Posterior cingulate gyrus (tissue), 11 donors: ENCODE measurements at places on chromosomes 16 and 17.
A peak's percentile ranks its signal among the peaks of the same experiment; 100 is the strongest.

- no peak for DNase-seq
Measured at GRCh38 chr16:72149676-72150464, 22.1 kb downstream of the PMFBP1 start.

DNA sequence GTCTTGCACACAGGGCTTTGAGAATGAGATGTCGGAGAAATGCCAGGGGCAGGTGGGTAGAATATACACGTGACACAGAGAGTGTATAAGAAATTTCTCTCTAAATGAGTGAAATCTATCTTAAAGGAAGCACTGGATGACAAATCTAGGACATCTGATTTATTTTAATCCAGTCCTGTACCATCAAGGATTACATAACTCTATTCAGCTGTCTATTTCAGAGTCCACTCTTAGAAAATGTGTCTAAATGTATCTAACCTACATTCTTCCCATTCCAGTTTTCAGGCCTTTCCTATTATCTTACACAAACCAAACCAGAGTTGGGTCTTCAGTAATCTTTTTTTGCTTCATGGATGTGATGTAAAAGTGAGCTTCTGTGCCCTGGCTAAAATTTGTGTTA lies 181.9 kb downstream of the CNTNAP4 start:
- DNase-seq: no peak

- DNase-seq: no peak
Measured at GRCh38 chr16:47938272-47938671, 217.5 kb downstream of the ABCC12 start.

DNA sequence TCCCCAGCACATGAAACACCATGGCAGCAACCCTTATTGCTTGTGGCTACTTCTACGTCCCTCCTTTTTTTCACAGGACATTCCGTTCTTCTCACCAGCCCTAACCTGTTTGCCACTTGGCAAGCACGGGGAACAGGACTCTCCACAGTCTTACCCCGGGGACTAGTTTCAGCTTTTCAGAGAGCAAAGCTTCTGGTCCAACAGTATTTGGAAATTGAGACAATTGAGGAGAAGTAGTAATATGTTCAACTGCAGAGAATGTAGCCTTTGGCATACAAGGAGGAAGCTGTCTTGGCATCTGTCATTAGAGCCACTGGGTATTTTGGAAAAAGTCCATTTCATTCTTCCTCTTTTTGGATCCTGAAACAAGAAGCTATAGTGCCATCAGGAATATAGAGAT lies 65.7 kb downstream of the MAP2K6 start:
- no peak for DNase-seq

DNA sequence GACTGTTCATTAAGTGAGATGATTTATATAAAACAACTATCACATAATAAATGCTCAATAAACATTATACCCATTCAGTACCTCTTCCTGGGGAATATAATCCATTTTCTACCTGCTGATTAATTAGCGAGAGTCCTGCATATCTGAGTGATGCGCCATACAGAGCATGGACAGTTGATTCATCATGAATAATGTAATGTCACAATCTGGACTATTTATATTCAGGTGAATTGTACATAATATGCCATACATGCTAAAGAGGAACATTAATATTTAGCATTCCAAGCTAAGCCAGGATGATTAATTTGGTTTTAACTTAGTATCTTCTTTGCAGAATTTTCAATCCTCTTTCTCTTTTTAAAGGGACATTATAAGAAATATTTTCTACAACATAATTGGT lies 362.0 kb upstream of the XYLT1 start:
- DNase-seq: no peak

GRCh38 chr16:259814-260253 lies 15.9 kb downstream of the RGS11 start:
- no peak for DNase-seq

DNA sequence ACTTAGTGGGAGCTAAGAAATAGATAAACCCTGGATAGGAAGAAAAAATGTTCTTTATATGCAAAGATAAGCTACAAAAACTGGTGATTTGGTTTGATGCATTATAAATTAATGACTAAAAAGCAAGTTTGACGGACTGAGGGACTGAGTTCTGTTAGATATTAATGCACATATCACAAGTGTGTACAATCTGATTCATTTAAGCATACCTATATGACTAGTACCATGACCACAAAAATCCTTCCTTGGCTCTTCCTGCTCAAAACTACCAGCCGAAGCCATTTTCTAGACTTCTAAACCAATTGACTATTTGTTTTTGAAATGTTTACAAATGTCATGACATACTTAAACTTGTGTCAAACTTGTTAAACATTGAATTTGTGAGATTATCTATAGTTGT lies 374.5 kb upstream of the MON1B start:
- DNase-seq: no peak

DNA sequence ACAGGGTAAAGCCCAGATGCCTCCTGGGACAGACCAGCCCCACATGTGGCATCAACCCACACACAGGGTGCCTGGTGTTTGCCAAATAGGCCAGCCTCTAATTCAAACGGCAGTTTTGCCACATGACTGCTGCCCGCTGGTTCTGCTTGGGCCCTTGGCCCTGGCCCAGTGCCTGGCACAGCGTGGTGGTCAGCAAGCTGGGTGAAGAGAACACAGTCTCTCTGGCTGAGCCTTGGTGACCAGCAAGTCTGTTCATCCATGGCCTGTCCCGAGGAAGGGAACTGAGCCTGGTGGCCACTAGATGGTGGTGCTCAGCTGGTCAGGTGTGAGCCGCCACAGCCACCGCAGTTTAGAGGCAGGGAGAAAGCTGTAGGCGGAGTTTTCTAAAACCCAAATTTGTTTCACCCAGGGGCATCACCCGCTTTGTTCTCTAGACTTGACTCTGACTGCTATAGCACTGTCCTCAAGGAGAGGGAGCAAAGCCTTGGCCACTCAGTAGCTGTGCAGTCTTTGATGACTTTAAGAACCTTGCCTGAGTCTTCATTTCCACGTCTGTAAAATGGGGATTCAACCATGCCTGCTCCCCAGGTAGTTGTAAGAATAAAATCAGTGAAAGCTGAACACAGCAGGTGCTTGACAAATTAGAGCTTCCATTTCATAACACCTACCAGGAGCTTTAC lies 4.7 kb upstream of the GFAP start:
- DNase-seq: peak; percentile 76

- DNase-seq: peak; percentile 64
Measured at GRCh38 chr17:202501-202951, 21.1 kb upstream of the DOC2B start.

GRCh38 chr16:80341263-80341662 lies 199.5 kb upstream of the DYNLRB2 start:
- DNase-seq: no peak

DNA sequence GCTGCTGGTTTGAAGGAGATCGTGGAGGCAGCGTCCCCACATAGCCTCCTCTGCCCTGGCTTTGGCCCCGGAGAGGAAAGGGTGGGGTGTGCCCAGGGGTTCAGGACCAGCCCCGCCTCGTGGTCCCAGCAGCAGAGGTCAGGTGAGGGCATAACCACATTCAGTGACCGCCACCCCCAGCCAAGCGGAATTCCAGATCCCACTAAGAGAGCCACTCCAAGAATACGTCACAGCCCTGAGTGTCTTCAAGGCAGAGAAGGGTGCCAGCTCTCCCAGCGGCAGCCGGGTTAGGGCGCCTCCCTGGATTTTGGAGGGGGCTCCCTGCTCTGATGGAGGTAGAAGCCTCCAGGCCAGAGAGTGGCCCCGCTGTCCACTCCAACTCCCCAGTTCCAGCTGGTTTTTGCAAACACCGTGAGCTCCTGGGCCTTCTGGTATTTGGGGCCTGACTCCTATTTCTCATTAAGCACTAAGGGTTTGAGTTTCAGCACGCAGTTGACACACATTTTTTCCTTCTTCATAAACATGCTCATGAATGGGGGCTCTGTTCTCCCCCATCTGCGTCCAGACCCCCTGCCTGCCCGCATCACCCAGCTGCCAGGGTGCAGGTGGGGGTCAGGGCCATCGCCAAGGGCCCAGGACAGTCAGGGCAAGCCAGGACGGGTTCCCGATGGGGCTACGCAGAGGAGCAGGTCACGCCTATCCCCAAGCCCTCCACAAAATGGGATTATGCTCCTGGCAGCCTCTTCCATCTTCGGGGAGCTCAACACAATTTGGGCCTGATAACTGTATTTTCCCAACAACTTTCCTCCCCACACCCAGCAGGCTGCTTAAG lies 98.4 kb upstream of the PLCG2 start:
- DNase-seq: no peak

DNA sequence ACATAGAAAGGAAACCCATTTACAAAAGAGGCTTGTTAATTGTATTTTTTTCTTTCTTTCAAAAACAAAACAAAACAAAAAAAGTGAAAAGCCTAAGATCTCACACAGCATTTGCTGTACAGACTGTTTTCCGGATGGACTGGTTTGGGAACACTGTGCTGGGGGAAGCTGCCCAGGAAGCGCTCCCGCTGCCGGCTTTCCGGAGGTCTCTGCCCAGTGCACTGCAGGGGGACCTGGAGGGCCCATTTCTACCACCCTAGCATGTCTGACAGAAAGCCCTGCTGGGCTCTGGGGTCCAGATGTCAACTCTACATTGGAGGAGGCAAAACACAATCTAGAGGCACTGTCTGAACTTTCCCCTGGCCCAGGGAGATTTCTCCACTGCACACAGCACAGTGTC lies 26.3 kb upstream of the CLEC18B start:
- no peak for DNase-seq

DNA sequence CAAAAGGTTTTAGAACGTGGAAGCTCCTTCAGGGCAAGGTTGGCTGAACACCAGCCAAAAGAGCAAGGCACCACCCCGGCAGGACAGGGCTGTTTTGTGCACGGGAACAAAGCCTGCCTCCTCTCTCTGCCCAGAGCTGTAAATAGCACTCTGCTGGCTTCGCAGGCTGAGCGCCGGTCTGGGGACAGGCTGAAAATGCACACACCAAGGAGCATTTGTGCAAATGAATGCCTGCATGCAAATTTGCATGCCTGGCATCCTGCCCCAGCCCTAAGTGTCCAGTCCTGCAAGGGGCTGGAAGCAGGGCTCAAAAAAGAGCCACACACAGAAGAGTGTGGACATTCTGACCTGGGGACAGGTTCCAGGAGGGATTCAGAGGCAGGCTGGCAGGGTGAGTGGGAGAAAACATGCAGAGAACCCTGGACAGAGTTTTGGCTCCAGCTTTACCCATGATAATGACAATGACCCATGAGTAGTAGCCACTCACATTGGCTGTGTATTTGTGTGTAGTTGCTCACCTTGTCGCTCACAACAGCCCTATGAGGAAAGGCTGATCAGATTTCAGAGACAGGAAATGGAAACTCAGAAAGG lies 11.7 kb downstream of the ABAT start:
- peak; percentile 74 for DNase-seq

DNA sequence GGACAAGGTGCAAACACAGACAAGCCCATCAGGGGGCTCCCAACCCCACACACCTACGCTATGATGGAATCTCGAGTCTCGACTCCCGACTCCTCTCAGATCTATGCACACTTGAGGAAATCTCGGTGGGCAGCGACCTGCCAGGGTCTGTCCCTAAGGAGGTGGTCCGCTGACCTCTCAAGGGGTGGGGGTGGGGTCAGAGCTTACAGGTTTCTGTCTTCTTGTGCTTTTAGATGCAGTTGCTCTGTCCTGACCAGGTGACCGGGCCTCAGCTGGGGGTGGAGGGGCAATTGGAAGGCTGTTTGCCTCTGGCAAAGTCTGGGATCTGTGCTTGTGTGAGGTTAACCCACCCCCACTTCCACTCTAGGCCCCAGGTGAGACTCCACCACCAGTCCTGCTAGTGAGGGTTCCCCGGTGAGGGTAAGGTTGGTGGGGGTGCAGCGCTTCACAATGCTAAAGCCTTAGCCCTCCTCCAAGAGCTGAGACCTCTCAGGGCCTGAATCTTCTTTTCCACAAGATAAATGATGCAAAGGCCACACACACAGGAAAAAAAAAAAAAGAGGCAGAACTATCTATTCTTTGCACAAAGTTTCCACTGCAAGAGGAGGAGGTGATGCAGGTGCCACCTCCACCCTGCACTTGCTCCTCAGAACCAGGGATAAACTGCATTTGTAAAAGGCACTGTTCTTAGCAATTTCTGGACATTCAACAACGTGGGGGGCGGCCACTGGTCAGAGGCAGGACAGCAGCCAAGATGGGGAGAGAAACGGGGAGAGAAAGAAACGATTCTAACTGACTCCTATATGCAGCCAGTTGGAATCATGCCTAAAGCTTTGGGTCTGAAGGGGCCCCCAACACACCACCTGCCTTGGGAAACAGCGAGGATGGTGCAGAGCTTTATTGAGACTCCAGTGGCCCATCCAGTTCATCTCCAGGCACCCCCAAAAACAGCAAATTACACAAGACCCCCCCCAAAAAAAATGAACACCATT lies 4.1 kb downstream of the CISD3 start:
- DNase-seq: no peak

DNA sequence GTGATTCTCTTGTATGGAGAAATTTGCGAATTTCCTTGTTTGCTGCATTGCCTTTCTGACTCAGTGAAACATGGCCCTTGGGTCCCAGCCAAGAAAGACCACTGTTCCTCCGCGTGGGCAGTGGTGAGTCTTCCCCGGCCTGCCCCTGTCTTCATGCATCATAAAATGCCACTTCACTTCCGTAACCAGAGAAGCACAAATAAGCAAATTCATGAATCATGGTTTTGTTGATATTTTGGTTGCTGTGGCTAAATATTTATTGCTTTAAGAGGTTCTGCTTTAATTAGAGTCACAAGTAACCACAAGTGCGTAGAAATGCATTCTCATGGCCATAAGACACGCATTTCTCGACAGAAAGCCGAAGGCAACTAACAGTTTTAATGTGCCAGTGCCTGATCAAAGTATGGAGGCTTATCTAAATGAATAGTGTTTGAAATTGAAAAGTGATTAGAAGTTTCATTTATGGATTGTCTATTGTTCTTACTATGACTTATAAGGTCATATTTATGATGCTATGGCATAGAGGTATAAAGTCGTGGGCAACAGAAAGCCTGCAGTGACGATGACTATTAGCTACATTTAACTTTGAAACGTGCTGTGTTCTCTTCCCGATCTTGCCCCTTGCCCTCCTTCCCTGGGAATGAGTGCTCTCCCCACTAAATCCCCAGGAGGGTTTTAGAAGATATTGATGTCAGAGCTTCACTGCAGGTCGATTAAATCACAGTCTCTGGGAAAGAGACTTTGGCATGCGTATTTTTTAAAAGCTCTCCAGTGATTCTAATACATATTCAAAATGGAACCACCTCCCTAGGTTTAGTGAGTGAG lies 76.0 kb downstream of the WIPI1 start:
- DNase-seq: no peak

- no peak for DNase-seq
Measured at GRCh38 chr17:40696651-40697072, 6.9 kb downstream of the KRT24 start.
